ENCODE measurements at places on chromosomes 16 and 17. TPM values are rescaled to one million over a fixed set of nuclear protein-coding genes. Genes with fewer than 3 reads are reported as not detected.

The BCAR1 gene
- total RNA-seq, result 39.1 TPM

- no peak for DNase-seq
Observed at GRCh38 chr17:50146230-50146926, 4.1 kb downstream of the PPP1R9B start.

- no peak for DNase-seq
Observed at GRCh38 chr17:8287651-8288335, 677 bp upstream of the RANGRF start.

GRCh38 chr17:17078832-17079231 lies 36.6 kb downstream of the MPRIP start:
- no peak for DNase-seq

GRCh38 chr16:72198021-72198711 lies 26.2 kb upstream of the PMFBP1 start:
- peak; percentile 6 for DNase-seq

GRCh38 chr17:51124640-51125503 lies 4.2 kb upstream of the SPAG9 start:
- DNase-seq, result no peak

- peak; percentile 32 for DNase-seq
Observed at GRCh38 chr17:57548421-57549410, 196.4 kb downstream of the CCDC182 start.

DNA sequence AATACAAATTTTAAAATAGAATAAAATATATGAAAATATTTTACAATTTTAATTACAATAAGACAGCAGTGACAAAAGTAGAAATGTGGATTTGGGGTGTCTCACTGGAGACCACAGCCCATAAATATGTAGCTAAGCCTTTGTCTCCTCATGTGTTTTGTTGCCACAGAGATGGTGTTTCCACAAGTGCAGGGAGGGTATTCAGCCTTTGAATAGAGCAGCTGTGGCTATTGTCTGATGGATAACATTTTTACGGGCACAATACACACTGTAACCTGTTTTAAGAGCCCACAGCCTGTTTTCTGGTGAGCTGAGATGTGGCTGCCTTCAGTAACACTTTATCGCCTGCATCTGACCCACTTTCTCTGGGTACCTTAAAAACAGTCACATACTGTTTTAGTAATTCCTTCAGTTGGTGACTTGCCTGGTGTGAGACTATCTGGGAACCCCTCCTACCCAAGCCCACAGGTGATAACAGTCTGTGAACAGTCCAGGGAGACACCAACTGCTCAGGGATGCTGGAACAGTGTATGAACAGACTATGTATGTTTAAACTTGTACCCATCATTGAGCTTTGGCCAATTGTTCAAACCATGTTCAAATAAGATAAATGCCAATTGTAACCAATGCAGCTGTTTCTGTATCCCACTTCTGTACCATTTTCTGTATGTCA lies 7.8 kb upstream of the AHSP start:
- no peak for DNase-seq

DNA sequence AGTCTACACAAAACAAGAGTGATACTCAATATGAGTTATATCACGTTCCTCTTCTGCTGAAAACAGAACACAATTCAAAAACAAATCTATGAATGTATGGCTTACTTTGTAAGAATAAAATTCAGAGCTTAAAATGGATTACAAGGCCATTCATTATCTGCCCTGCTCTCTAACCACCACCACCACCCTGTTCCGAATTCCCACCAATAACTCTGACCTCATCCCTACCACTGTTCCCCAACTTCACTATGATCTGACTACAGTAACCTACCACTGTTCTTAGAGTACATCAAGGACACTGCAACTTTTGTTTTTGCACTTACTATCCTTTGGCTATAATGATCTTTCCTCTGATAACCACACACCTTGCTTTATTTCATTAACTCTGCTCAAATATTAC lies 21.3 kb downstream of the FBXL20 start:
- no peak for DNase-seq

The SP6 gene
- 0.23 TPM for total RNA-seq

The PCGF2 gene
- total RNA-seq, result 3.5 TPM

The RNU2-1 gene
- not detected for total RNA-seq

DNA sequence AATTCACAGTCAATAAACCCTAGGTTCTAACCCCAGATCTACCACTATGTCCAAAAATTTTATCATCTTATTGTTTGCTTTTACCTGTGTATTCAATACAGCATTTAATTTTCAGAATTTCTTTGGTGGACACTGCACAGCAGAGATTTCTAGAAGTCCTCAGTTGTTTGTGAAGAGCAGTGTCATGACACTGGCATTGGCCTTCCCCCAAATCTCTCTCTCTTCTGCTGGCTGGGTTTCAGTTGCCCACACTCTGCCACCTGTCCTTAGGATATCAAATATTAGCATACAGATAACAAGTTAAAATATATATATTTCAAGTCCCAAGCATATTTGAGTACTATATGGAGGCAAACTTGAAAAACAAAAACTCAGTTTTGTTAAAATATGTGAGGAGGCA lies 2.0 kb upstream of the THUMPD1 start:
- no peak for DNase-seq

The HSBP1 gene
- total RNA-seq, result 17.6 TPM
